ENCODE measurements at places on chromosomes 2 and 18.

GRCh38 chr2:199895406-199895805, 15.7 kb upstream of the C2orf69 start:
- DNase-seq = no peak

GRCh38 chr2:217905896-217906295, 96.9 kb downstream of the TNS1 start:
- DNase-seq = no peak

GRCh38 chr2:76711490-76711889, 810.7 kb downstream of the LRRTM4 start:
- DNase-seq = no peak

- DNase-seq = no peak
Measured at GRCh38 chr2:128513116-128513960, 194.7 kb upstream of the HS6ST1 start.

GRCh38 chr18:67260841-67261240, 255.7 kb downstream of the DSEL start:
- no peak for DNase-seq

GRCh38 chr18:71942433-71942832, 601.7 kb downstream of the CBLN2 start:
- no peak for DNase-seq

GRCh38 chr18:49646873-49647272, 85.0 kb downstream of the LIPG start:
- no peak for DNase-seq

DNA sequence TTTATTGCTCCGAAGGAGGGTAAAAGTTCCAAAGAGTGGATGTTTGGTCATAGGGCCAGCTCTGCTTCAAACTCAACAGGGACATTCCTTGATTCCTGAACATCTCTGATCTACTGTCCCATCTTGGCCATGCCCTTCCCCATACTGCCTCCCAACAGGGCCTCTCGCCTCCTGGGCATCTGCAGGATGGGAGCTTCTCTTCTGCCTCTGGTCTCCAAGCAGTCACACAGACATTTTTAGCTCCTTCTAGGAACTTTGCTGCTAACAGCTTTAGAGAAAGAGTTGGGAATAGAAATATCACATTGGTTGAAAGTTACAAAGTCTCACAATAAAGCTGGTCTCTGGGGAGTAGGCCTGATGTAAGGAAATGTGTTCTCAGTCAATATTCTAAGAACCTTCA, 9.4 kb upstream of the DGUOK start:
- no peak for DNase-seq

- DNase-seq = no peak
Measured at GRCh38 chr18:55064760-55065159, 105.5 kb upstream of the CCDC68 start.

- peak; percentile 87 for DNase-seq
Measured at GRCh38 chr2:200905618-200906296, 16.6 kb downstream of the NIF3L1 start.

- no peak for DNase-seq
Measured at GRCh38 chr2:85393836-85394235, 16.3 kb downstream of the CAPG start.

- no peak for DNase-seq
Measured at GRCh38 chr2:215428060-215428910, 7.6 kb downstream of the FN1 start.

GRCh38 chr2:197857476-197858107, 53.2 kb downstream of the PLCL1 start:
- DNase-seq = no peak

- DNase-seq = no peak
Measured at GRCh38 chr2:898319-898718, 52.3 kb upstream of the SNTG2 start.

DNA sequence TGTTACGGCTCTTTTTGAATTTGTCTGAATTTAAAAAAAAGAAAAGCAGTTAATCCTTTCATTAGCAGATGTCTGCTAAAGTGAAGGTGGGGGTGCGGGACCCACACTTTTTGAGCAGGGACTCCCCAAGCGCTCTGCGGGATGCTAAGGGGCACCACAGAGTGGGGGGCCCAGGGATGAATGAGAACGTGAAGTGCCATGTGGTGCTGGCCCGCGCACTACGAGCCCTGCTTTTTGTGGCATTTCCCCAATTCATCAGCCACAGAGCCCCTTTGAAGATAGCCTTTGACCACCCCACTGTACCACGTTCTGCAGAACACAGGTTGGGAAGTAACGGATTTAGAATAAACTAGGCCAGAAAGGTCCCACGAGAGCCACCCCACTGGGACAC, 28.6 kb downstream of the HS1BP3 start:
- DNase-seq = peak; percentile 21

DNA sequence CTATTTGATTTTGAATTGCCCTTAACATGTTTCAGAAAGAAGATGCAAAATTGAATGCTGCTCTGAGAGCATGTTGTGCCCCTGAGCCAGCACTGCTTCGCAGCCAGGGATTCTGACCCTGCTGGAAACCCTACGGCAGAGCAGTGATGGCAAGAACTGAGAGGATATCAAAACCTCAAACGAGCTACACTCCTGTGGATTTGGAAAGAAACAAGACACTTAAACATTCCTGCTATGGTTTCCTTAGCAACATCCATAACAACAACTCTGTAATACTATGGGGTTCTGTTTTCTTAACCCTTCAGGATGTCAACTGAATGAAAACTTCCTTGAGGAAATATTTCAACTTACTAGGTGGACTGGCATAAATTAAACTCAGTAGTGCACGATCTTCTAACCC, 649.1 kb downstream of the NYAP2 start:
- DNase-seq = no peak

GRCh38 chr2:159117658-159118057, 149.2 kb downstream of the TANC1 start:
- DNase-seq = no peak

DNA sequence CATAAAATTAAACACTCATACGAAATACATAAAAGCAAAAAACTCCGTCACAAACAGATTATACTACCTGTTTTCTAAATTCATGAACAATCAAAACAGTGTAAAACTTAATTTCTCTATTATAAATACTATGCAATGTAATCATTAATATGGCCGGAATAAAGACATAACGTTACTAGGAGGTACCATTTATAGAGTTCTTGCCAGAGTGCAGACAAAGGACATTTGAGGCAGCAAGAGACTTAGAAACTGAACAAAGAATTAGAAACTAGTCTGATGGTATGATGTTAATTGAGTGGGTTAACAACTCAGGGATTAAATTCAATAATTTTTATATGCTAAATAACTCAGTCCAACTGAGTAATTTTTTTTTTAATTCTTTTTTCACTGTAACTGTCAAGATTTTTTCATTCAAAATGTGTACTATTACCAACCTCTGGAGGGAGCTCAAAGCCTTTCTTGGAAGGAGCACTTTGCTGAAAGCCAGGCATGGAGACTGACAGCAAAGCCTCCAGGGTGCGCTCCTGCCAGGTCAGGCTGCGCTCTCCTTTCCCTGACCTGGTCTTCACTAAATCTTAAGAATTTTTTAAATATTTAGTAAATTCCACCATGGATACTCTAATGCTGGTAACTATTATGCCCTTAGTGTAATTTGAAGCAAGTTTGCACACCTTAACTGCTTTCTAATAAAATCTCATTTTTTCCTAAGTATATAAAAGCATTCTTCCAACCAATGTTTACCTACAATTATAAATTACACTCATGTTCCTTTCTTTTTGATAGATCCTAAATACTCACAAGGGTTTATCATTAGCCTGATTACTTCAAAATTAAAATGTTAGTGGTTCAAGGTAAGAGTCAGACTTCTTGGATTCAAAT, 34.1 kb downstream of the WDR35 start:
- DNase-seq = peak; percentile 66

DNA sequence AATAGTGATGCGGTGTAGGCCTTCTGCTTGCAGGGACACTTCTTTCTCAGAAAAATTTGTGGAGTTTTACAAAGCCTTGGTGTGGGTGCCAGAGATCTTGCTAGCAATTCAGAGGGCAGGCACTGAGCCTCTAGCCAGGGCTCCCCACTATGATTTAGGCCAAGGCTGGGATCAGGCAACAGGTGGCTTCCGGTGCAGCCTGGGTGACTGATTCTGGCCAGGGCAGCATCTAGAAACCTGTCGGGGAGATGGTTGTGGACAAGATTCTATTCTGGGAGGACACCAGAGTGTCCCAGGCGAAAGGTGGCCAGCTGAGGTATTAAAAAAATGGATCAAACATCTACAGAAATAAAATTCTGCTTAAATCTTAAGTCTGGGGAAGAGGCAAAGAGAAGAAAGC, 21.5 kb upstream of the TNP1 start:
- no peak for DNase-seq

GRCh38 chr18:60889442-60889841, 443.8 kb upstream of the CDH20 start:
- no peak for DNase-seq

DNA sequence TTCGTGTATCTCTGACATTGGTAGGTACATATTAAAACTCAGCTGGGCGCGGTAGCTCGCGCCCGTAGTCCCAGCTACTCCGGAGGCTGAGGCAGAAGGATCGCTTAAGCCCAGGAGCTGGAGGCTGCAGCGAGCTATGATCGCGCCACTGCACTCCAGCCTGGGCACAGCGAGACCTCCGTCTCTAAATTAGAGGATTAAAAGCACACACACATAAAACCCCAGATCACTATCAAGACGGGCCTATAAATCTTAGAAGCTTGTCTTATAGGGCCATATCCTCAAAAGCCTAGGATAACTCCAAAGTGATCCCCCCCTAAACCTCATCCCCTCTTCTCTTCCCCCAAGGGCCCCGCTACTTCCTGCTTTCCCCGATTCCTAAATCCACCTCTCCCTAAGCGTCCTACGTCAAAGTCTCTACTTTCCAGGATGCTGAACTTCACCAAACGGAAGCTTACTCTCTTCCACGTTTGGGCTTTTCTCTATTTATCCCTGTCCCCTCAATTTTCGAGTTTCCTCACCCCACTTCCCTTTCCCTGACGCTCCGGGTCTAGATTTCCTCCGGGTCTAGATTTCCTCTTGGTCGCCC, 707 bp downstream of the KRCC1 start:
- no peak for DNase-seq

DNA sequence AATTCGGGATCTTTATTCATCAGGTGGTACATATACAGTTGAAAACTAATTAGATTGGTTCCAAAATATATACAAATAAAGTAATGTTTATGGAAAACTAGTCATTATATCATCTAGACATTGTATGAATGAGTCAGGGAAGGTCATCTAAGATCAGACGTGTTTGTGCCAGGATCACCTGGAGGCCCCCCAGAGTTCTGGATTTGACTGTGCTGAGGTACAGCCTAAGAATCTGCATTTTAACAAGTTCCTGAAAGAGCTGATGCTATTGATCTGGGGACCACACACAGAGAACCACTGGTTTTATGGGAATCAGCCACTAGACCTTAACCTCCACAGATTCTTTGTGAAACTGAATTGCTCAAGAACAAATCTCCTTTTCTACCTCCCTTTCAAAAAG, 43.2 kb downstream of the PARD6G start:
- no peak for DNase-seq

DNA sequence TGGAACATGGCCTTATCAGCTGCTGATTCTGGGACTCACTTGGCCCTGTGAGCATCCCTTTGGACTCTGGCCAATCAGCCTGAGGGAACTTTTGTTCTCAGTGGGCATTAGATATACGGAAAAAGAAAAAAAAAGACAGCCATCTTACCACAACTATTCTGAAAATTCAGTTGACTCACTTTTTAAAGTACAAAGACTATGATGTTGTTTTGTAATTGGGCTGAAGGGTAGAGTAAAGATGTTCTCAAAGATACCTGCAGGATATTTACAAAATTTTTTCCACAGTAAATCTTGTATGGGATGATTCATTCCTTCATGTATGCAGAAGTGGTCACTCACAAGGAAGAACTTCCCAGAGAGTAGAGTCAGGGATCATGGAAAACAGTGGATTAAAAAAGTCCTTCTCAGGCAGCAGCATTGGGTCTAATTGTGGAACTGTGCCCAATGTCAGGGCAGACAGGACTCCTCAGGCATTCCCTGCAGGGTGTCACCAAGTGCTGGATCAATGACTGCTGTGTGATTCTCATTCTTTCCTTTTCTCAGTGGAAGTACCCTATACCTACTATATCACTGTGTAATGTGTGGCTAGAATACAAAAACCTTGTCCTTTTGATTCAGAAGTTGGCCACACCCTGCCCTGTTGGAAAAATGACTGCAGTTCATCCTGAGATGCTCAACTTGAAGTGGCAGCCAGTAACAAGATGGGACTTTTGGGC, 35.4 kb downstream of the SULT1C4 start:
- no peak for DNase-seq

DNA sequence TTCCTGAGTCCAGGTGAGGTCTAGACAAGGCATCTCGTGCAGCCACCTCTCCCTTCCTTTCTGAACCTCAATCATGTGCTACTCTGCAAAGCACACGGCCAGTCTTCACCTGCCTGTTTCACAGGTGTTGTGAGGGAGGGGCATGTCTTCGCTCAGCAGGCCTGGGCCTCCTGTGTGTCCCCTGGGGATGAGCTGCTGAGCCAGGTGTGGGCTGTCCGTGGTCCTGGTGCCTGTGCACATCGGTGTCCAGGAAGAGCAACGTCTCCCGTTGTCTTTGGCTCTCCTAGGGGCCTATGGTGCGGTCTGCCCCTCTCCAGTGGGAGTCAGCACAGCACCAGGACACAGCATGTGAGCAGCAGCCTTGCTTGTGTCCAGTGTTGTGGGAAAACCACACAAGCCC, 16.7 kb downstream of the ARHGEF4 start:
- no peak for DNase-seq

GRCh38 chr2:189328848-189329245, 112.4 kb upstream of the WDR75 start:
- DNase-seq = no peak

GRCh38 chr2:122340246-122340645, 584.8 kb downstream of the TSN start:
- no peak for DNase-seq

DNA sequence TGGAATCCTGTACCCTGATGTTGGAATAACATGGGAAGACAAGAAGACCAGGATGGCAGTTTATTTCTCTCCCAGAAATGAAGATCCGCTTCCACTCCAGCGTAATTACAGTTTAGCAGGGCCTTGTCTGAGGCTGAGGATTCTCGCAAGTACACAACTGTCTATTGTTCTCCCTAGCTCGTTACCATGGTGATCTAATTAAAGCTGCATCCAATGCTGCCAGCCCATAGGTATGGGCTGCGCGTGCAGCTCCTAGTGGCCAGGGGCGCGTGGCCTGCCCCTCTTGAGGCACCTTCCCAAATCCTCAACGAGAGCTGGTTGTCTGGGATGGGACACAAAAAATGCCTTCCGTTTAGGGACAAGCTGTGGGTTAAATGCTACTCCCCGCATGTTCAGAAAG, 344.9 kb downstream of the CYRIA start:
- DNase-seq = no peak

Data from right cardiac atrium (tissue), 5 donors.